ENCODE measurements at places on chromosomes 13 and 19. TPM values are rescaled to one million over a fixed set of nuclear protein-coding genes. Genes with fewer than 3 reads are reported as not detected.
A peak's percentile ranks its signal among the peaks of the same experiment; 100 is the strongest.

The FCAR gene
- polyA plus RNA-seq: 0.27 TPM

The C13orf42 gene
- polyA plus RNA-seq: 0.57 TPM

The CD209 gene
- 1.4 TPM for polyA plus RNA-seq

The HSPB6 gene
- polyA plus RNA-seq: 19.7 TPM

The DNAAF3 gene
- 7.5 TPM for polyA plus RNA-seq

The ARGLU1 gene
- 434 TPM for polyA plus RNA-seq

The ZNF154 gene
- 42.4 TPM for polyA plus RNA-seq

The GIPR gene
- 0.85 TPM for polyA plus RNA-seq

The MYADM gene
- polyA plus RNA-seq: 63.4 TPM

The SHD gene
- polyA plus RNA-seq: 2.4 TPM

The WDR87 gene
- 0.03 TPM for polyA plus RNA-seq

The SMIM17 gene
- polyA plus RNA-seq: 2.4 TPM

DNA sequence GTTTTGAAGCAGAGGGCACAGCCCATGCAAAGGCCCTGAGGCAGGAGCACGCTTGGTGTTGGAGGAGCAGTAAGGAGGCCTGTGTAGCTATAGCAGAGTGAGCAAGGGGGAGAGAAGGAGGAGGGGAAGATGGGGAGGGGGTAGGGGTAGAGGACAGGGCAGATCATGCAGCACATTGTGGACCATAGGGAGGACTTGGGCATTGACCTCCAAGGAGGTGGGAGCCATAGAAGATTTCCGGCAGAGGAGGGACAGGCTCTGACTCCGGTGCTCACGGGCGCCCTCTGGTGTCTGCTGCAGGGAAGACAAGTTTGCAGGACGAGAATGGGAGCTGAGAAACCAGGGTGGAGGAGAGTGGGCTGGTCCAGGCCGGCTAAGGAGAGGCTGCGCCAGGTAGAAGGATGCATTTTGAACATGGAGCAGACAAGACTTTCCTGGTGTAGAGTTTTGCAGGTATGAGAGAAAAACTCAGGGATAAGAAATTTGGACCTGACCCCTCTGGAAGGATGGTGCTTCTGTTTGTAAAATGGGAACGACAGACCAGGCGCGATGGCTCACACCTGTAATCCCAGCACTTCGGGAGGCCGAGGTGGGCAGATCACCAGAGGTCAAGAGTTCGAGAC lies 13.7 kb upstream of the CREB3L3 start:
- peak; percentile 35 for DNase-seq

- no peak for DNase-seq
Measured at GRCh38 chr13:91719033-91719432, 320.6 kb downstream of the GPC5 start.

DNA sequence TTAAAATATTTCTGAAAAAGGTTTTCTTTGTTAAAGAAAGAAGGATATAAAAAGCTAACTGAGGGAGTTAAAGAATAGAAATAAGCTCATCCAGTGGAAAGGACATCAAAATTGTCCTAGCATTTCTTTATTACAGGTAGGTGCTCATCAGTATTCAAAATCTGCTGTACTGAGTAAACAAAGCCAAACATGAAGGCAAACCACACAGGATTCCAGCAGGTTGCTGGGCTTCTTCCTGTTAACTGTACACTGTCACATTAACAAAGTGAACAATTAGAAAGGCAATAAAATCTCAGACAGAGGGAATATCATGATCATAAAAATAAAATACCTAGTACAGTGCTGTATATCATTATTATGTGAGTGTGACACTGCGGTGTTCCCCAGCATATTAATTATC lies 1541.0 kb downstream of the SLITRK5 start:
- DNase-seq: no peak

DNA sequence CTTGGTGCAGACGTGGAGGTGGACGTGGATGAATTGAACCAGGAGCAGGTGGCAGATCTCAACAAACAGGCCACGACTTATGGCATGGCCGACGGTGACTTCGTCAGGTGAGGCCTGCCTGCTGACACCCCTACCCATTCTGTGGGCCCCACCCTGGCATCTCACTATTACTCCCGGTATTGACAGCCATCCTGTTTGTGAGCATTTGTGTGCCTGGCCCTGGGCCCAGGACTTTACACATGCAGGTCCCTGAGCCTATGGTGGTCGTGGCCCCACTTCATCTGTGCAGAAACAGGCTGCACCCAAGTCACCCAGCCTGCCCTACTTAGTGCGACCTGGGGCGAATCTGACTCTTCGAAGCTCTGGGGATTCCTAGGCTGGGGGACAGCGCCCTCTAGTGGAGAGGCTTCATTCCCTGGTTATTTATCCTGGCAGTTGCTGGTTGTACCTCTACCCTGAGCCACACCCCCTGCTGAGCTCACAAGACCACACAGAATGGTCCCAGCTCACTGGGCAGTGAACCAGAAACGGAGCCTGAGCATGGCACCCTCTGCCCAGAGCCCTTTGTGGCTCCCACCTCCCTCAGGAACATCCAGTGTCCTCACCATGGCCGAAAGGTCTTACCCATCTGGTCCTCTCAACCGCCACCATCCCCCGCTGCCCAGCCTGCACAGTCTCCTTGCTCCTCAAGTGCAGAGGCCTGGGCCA lies 16.9 kb downstream of the ZNF296 start:
- peak; percentile 46 for DNase-seq

DNA sequence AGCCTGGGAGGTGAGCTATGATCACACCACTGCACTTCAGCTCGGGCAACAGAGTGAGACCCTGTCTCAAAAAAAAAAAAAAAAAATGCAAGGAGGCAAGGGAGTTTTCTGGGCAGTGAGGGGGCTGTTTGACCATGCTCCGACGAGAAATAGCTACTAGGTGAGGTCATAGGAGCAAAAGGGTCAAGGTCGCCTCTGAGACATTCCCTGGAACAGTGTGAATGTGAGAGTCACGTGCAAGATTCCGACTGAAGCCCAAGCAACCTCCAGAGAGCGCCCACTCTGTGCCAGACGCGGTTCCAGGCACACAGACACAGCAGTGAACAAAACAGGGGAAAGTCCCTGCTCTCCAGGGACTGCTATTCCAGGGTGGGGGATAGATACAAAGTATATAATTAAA lies 2.5 kb downstream of the ZNRF4 start:
- no peak for DNase-seq

- no peak for DNase-seq
Measured at GRCh38 chr13:20291037-20291436, 58.9 kb upstream of the GJB6 start.

DNA sequence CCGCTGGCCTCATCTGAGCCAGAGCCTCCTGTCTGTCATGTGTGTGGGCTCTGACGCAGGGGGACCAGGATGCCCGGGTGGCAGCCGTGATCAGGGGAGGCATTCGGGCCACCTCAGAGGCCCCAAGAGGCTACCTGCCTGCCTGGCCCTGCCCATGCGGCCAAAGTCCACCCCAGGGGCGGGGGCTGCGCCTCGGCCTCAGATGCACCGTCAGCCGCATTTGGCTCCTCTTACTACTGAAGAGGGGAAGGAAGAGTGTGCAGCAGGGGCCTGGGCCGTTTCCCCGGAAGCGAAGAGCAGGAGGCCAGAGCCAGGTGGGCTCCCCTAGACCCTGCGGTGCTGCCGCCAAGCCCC lies 34.0 kb downstream of the C13orf46 start:
- no peak for DNase-seq

DNA sequence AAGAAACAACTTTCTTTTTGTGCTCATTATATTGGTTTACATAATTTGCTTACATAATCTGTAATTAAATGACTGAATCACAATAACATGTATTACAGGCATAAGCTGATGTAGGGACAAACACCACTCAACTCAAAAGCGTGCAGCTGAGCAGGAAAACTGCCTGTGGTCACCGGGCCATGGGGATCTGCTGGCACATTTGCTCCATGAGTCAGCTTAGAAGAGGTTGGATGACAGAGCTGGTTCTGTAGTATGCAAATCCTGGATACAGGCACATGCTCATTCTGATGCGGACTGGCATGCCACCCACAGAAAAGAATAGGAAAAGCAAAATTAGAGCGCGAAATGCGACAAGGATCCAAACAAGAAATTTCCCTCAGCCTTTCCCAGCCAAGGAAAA lies 128.6 kb downstream of the USP12 start:
- no peak for DNase-seq

- DNase-seq: no peak
Measured at GRCh38 chr13:69720278-69720983, 387.2 kb upstream of the ATXN8OS start.

- DNase-seq: no peak
Measured at GRCh38 chr19:23281663-23282276, 31.6 kb upstream of the ZNF724 start.

DNA sequence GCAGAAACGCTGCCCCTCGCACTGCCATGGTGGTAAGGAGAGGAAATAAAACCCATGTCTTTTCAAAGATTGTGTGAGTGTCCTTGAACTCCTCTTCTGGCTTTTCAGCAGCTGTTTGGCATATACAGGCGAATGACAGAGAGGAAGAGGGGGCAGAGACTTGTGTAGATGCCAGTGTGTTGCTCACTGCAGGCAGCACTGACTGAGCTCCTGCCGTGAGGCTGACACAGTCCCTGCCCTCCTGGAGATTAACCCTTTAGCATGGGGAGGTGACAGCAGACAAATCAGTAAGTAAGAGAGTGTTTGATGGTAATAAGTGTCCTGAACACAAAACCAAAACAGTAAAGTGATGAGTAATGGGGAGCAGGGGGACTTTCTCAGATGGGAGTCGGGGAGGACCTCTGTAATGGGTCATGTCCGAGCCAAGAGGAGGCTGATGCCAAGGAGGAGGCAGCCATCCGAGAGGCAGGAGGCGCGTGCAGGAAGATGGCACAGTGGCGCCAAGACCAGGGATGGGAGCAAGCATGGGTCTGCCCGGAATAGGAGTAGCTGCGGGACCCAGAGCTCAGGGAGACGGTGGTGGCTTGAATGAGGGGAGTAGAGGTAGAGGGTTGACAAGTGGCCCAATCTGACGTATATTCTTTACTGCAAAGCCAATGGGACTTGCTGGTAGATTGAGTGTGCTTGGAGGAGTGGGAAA lies 182.2 kb downstream of the FOXO1 start:
- DNase-seq: no peak

DNA sequence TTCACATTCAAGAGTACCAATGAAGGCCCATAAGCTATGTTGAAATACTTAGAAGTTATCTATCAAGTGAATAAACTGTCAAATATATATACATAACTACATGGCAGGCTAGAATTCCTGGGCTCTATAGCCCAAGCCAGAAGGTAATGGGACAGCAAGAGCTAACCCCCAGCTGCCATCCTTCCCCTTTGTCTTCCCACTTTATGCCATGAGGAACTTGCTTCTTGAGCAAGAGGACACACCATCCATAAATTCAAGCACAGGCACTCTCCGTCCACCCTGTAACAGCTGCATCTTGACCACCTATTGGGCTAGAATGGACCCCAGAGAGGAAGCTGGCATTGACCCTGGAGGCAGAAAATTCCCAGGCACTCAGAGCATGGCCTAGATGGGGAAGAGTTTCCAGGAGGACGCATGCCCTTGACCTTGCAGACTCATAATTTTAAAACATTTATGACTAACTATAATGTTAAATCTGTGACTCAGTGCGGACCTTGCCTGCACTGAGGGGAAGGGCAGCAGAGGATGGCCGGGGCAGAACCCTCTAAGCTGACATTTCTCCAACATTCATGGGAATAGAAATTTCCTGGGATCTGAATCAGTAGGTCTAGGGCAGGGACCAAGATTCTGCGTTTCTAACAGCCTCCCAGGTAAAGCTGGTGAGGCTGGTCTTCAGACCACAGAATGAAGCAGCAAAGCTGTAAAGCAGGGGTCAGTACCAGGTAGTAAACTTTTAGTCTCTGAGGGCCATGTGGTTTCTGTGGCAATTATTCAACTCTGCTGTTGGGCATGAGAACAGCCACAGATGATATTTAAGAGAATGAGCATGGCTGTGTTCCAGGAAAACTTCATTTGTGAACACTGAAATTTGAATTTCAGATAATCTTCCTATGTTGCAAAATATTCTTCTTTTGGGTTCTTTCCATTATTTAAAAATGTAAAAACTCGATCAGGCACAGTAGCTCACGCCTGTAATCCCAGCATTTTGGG lies 71.4 kb upstream of the CLDN10 start:
- no peak for DNase-seq

- no peak for DNase-seq
Measured at GRCh38 chr13:36057547-36057946, 73.6 kb downstream of the DCLK1 start.

DNA sequence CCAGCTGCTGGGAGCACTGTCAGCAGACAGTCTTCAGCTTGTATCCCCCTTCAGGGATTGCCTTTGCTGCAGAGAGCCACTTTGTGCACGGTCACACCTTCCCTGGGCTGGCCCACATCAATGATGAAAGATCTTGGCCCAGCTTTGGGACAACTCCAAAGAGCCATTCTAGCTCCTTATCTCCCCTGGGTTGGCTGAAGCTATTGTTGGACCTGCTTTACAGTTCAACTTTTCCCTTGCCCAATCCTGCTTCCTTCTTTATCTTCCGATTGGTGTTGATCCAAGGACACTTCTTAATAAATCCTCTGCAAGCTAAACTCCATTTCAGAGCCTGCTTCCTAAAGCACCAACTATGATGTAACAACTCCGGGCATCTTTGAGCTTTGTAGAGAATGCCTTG lies 466.4 kb downstream of the KLF12 start:
- DNase-seq: no peak

DNA sequence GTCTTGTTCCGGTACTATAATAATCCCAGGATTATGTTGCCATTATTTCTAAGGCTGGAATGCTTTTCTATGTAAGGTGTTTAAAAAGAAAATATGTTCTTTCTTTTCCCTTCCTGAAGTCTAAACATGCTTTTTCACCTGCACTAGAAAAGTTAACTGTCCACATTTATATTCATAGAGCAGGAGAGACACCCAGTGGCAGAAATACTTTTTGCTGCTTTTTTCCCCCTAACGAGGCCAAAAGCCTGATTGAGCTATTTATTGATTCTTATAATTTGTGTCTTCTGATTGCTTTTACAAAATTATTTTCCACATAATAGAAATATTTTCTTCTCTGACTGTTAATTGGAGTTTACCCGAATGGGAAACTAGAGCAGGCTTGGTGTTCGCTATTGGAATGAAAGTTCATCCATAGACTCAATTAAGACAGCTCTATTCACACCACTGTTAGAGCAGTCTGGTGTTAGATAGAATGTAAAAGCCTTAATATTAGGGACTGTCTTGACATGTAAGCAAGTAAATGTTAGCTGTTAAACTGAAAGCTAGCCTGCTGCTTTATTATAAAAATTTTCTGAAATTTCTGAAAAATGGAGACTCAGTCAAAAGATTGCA lies 15.8 kb downstream of the GPR180 start:
- DNase-seq: no peak

Measured in left kidney (tissue), 8 donors.